Aorta (tissue), 5 donors: ENCODE measurements at places on chromosomes 5 and 9. TPM values are rescaled to one million over a fixed set of nuclear protein-coding genes. Genes with fewer than 3 reads are reported as not detected.

DNA sequence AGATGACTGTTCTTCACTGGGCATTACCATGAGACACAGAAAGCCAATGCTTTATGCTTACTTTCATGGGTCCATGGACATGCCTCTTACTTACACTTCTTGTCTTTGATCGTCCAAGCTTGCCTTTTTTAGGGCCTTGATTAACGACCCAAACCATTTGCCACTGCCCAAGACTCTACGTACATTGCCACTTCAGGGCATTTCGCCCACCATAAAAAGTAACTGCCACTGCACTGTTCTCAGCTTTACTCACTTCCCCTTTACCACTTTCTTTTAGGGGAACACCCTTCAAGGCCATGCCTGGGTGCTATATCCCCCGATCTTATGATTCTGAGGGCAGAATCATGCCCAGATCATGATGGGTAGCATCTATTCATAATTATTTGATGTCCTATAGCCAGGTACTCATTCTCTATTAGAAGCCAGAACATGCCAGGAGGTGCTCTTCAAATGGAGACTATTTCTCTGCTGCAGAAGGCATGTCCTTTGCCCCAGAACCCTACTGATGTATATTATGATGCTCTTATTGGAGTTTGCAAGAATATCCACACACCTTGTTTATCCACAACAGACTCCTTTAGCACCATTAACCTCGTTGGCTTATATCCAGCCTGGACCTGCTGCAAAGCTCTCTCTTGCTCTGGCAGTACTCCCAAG is 64.1 kb upstream of the RAD23B start:
- no peak for DNase-seq

PGM5 gene
- polyA plus RNA-seq, result 39.7 TPM

DNA sequence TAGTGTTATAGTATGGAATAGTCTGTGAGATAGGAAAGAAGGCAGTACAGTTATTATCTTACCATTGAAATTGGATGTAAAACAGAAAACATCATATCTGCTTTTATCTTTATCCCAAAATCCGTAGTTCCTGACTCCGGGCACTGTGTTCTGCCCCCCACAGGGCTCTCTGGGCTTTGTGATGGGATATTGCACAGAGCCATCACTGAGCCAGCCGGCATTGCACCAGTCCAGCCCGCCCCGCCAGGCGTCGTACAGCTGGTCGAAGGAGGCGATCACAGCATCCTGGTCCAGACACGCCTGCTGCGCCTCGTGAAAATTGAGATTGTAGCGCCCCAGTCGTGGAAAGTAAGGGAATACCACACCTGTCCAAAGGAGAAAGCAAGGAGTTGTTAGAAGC is 76.4 kb downstream of the HAPLN1 start:
- DNase-seq, result no peak

SPARC gene
- polyA plus RNA-seq, result 1,151 TPM

GRCh38 chr5:128446-128845 is 36.5 kb downstream of the PLEKHG4B start:
- DNase-seq, result no peak

RASGRF2 gene
- polyA plus RNA-seq, result 2.3 TPM

DNA sequence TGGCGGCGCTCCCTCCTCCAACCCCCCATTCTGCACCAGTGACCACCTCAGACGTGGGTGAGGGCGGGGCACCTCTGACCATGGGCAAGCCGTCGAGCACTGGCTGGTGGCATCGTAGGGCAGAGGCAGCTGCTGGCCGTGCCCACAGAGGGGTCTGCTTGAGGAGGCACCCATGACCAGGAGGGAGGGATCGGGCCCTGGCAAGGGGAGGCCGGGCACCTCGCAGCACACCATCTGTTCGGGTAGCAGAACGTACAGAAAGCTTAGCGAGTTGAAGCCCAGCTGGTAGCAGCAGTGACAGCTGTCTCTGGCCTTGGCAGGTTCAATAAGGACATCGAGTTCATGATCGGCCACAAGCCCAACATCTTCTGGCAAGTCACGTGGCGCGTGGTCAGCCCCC is 4.3 kb upstream of the SLC6A18 start:
- DNase-seq, result no peak

GRCh38 chr5:42250-42649 is 49.7 kb upstream of the PLEKHG4B start:
- DNase-seq, result no peak

ANKRD34B gene
- 0.25 TPM for polyA plus RNA-seq

DNA sequence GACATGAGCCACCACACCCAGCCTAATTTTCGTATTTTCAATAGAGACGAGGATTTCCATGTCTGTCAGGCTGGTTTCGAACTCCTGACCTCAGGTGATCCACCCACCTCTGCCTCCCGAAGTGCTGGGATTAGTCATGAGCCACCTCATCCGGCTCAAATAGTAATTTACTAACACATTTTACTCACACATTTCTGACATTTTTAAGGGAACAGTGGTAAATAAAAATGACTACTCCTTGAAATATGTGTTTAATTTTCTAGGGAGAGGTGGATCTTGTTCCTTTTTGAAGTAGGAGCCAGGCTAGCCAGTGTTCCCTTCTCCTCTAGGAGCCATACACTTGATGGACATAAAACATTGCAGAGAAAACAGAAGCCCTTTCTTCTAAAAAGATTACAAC is 55.2 kb upstream of the ERBIN start:
- DNase-seq, result no peak

DNA sequence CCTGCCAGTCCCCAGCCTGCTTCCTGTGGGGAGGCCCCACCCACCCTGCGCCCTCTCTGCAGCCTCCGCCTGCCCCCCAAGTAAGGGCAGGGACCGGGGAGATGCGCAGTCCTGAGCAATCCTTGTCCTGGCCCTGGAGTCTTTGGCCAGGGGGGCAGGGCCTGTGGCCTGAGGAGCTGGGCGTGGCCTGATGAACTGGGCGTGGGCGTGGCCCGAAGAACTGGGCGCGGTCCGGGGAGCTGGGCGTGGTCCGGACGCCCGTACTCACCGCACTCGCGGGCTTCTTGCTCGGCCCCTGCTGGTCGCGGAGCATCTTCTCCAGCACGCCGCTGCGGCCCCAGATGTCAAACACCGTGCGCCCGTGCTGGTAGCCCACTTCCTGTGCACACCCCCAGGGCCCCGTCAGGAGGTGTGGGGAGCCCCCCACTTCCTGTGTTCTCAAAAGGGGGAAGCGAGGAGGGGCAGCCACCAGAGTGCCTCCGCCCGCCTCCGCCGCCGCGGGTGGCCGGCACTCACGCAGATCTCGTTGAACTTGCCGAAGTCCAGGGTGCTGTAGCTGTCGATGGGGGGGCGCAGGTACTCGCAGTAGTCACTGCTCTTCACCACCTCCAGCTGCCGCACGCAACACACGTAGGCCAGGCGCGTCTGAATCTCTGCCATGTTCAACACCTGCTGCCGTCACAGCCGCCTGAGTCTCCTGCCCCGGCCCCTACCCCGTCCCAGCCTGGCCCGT is 2.7 kb upstream of the NSMF start:
- peak; percentile 73 for DNase-seq

UBTD2 gene
- 16.3 TPM for polyA plus RNA-seq

CSF1R gene
- polyA plus RNA-seq, result 3.4 TPM

IL33 gene
- polyA plus RNA-seq, result 53.0 TPM

GRCh38 chr5:62722360-62722759 is 143.7 kb downstream of the LRRC70 start:
- DNase-seq, result no peak

- no peak for DNase-seq
These were observed 633.2 kb downstream of the DMRTA1 start for GRCh38 chr9:23079798-23080197.

IL4 gene
- not detected for polyA plus RNA-seq

- no peak for DNase-seq
These were observed 1365.3 kb upstream of the WWC1 start for GRCh38 chr5:166926138-166926537.

DNA sequence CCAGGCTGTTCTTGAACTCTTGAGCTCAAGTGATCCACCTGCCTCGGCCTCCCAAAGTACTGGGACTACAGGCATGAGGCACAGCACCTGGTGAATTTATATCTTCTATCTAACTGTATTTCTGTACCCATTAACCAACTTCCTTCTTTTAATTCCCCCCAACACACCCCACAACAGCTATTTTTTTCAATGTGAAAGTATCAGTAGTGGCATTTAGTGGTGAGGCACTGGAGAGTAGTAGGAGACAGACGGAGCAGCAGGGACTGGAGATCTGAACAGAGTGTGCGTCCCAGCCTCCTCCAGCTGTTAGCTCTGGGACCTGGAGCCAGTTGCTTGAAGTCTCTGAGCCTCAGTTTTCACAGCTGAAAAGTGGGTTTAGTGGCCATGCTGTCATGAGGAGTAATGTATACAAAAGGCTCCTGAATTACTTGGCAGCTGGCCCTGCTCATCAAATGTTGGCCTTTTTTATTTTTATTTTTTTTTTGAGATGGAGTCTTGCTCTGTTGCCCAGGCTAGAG is 11.0 kb upstream of the EEIG1 start:
- DNase-seq, result no peak

DNA sequence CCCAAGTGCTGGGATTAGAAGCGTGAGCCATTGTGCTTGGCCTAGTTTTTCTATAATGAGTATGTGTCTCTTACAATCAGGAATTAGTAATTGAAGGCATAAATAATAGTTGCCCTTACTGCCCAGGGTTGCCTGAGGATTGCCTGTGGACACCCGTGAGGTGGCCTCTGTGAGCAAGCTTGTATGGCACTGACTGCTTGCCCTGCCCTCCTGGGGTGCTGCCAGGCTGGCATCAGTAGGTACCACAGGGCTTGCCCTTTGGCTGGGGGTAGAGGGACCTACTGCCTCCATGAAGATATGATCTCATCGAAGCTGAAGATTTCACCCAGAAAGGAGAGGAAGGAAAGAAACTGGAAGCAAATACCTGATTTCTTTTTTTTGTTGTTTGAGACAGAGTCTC is 23.8 kb upstream of the PHF19 start:
- no peak for DNase-seq

DNA sequence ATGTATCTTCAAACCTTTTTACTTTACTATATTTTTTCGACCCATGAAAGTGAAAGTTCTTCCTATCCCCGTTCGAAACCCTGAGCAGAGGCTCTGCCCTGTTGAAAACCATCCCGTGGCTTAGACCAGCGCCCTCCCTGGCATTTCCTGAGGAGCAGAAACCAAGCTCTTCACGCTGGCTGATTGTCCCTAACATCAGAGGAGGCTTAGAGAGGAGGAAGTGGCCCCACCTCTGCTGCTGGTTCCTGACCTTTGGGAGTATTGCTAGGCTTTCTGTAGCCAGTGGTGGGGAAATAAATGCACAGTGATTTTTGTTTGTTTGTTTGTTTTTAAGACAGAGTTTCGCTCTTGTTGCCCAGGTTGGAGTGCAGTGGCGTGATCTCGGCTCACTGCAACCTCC is 4.2 kb upstream of the PTGES start:
- DNase-seq, result no peak

DNA sequence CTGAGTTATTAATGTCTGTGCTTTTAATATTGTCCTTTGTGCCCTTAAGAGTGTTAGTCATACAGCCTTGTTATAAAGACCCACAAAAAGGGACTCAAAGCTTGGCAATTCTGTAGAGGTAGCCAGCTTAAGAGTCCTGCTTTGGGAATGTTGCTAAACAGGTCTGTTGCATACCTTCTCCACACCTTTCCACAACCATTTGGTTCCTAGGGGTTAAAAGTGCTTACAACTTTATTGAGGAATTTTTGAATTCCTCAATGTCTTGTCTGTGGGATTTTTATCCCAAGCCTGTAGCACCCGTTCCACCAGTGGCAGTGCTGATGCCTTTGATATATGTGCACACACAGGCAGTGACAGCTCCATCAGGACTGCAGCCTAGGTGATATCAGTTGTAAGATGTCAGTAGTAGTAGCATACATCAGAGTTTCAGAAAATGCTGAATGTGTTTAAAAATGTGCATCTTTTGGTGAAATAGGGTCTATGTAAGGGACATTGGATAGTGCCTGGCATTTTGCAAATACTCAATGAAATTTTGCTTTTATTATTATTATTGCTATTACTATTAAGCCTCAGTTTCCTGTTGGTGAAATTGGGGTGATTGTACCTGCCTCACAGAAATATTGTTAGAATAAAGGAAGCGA is 68.5 kb downstream of the WWC1 start:
- no peak for DNase-seq

DNA sequence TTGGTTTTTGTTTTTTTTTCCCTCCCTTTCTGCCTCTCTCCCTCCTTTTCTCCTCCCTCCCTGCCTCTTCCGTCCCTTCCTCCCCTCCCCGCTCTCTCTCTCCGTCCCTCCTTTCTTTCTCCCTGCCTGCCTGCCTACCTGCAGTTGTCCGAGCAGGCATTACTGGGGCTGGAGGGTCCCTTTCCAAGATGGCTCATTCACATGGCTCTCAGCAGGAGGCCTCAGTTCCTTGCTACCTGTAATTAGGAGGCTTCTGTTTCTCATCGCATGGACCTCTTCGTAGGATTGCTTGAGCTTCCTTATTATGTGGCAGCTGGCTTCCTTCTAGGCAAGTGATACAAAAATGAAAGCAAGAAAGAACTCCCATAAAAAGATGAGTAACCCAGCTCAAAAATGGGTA is 8.0 kb downstream of the RGS3 start:
- DNase-seq, result no peak

GRCh38 chr9:134842321-134842720 is 38.3 kb upstream of the FCN2 start:
- DNase-seq, result peak; percentile 43

DNA sequence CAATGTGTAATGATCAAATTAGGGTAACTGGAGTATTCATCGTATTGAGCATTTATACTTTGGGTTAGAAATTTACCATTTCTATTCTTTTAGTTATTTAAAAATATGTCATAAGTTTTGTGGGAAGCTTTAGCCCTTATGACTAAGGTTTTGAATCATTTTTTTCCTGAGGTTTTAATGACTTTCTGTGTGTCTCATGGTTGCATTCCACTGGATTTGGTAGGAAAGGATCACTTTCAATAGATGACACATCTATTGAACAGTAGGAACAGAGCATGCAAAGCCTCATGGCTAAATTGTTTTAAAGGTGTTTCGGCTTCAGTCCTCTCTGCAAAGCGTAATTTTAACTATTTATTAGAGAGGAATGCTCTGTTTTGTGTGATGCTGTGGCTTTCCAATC is 512.4 kb upstream of the CHD1 start:
- no peak for DNase-seq

- no peak for DNase-seq
These were observed 28.7 kb upstream of the DAP start for GRCh38 chr5:10789726-10790125.
